Psoas muscle (tissue), 8 donors: ENCODE measurements at places on chromosomes 6 and 20. TPM values are rescaled to one million over a fixed set of nuclear protein-coding genes. Genes with fewer than 3 reads are reported as not detected.

DNA sequence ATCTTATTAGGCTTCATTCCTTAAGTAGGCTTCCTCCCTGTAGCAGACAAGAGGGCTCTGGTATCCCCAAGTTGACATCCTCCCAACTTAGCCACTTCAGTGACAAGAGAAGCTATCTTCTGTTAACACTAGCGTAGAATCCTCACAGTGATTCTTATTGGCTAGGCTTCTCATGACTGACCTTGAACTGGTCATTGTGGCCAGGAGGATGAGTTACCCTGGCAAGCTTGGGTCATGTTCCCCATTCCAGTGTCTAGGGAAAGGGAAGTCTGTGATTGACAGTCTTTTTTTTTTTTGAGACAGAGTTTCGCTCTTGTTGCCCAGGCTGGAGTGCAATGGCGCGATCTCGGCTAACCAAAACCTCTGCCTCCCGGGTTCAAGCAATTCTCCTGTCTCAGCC lies 7.1 kb downstream of the CDKAL1 start:
- no peak for DNase-seq

The SLC22A7 gene
- total RNA-seq: not detected

- no peak for DNase-seq
These were observed 55.2 kb upstream of the TBC1D7 start for GRCh38 chr6:13383328-13384163.

GRCh38 chr6:108764580-108764950 lies 83.7 kb upstream of the ARMC2 start:
- no peak for DNase-seq

The TBX18 gene
- 0.93 TPM for total RNA-seq

GRCh38 chr6:4814212-4814611 lies 38.0 kb downstream of the CDYL start:
- DNase-seq: no peak

DNA sequence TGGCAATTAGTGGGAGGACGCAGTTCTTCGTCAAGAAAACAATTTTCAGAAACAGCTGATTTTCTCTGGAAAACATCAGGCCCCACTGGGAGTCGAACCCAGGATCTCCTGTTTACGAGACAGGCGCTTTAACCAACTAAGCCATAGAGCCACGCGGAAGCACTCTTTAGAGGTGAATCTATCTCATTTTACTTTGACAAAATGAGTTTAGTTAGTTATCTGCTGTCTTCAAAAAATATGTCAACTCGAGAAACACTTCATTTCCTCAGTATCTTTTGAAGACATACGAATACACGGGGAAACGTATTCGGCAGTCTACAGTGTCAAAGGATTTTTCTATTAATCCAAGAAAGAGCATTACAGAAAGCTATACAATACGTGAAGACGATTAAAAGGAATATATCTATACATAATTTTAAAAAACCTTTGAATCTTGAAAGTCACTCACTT lies 26.7 kb downstream of the GPX6 start:
- DNase-seq: no peak

- no peak for DNase-seq
These were observed 91.1 kb upstream of the OPRM1 start for GRCh38 chr6:153947808-153948447.

- DNase-seq: no peak
These were observed 41.7 kb downstream of the CDK5RAP1 start for GRCh38 chr20:33359399-33360261.

The BACH2 gene
- total RNA-seq: 5.9 TPM

- DNase-seq: no peak
These were observed 98.6 kb upstream of the FAM83B start for GRCh38 chr6:54747955-54748354.

The COL10A1 gene
- not detected for total RNA-seq

DNA sequence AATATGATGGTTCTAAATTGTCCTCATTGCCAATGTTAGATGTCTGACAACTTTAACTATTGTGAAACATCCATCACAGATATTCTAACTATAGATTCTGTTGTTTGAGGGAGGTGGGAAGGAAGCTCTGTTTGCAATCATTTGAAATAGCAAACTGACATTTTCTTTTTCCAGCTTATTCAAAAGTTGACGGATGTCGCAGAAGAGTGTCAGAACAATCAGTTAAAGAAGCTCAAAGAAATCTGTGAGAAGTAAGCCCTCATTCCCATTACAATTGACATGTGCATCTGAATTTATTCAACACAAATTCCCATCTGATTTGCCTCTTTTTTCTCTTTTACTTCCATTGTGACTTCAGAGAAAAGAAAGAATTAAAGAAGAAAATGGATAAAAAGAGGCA lies 280.6 kb upstream of the PLCB4 start:
- DNase-seq: no peak

The CSNK2A1 gene
- total RNA-seq: 118 TPM

The ATP9A gene
- total RNA-seq: 20.6 TPM

DNA sequence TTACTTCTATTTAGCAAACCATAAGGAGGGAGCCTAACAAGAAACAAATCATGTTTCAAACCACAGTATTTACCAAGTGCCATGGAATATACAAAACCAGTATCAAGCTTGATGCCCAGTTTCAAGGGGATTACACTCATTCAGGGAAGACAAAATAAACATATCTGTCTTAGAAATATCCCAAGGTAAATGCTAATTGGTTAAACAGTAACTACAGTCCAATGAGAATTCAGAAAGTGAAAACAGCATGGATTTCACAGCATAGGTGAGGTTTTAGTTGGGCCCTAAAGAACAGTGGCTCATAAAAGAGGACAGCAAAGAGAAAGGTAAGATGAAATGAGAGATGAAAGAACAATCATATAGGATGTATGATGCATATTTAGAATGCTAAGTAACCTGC lies 110.3 kb downstream of the CHD6 start:
- DNase-seq: no peak

The HCRTR2 gene
- not detected for total RNA-seq

The AP5S1 gene
- 12.2 TPM for total RNA-seq

The GNAS-AS1 gene
- total RNA-seq: 0.26 TPM

The HLA-DQA2 gene
- 1.8 TPM for total RNA-seq

- no peak for DNase-seq
These were observed 36.9 kb downstream of the CEBPB start for GRCh38 chr20:50227506-50227905.

- peak; percentile 59 for DNase-seq
These were observed 31.4 kb downstream of the ACSS2 start for GRCh38 chr20:34907616-34908469.

- DNase-seq: no peak
These were observed 29.4 kb upstream of the ZBP1 start for GRCh38 chr20:57649617-57650015.

DNA sequence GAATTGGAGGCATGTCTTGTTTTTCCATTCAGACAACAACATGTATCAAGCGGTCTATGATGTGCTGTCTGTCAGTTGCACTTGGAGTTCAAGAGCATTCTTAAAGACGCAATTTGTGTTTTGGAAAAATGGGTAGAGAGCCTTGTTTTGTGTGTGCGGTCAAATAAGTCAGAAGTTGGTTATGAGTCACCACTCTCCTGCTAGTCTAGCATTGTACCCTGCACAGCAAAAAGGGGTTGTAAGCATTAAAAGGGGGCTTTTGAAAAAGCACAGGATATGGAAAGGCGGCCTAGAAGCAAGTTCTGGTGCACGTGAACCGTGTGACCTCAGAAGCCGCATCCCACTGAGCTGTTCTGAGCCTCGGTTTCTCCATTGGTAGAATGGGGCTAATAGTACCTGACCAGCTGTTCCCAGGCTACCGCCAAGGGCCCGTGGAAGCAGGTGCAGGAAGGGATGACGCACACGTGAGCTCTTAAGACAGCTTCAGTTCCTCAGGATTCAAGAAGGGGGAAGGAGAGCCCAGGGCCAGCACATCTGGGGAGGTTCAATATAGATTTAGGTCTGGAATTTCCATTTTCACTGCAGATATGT lies 61.6 kb upstream of the SNX9 start:
- DNase-seq: no peak

- DNase-seq: no peak
These were observed 146.8 kb downstream of the LAMA2 start for GRCh38 chr6:129029778-129030177.

GRCh38 chr6:45759472-45759810 lies 256.2 kb downstream of the CLIC5 start:
- no peak for DNase-seq

DNA sequence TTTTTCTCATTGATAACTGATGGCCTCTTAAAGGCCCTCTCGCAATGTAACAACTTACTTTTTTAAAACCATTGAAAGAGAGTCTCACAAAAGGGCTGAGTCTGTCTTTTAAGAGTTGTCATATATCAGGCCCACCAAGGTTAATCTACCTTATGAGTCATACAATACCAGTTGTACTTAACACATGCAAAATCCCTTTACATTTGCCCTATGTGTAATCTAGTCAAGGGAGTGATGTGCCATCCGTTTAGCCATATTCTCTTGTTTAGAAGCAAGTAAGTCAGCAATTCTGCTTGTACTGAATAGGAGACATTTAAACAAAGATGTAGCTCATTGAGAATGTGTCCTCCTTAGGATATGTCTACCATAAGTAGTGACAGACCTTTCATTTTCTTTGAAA lies 143.7 kb downstream of the TENT5A start:
- DNase-seq: no peak

The CAPN11 gene
- not detected for total RNA-seq

The EIF6 gene
- total RNA-seq: 65.5 TPM

- no peak for DNase-seq
These were observed 374.2 kb upstream of the FLRT3 start for GRCh38 chr20:14711652-14712051.

DNA sequence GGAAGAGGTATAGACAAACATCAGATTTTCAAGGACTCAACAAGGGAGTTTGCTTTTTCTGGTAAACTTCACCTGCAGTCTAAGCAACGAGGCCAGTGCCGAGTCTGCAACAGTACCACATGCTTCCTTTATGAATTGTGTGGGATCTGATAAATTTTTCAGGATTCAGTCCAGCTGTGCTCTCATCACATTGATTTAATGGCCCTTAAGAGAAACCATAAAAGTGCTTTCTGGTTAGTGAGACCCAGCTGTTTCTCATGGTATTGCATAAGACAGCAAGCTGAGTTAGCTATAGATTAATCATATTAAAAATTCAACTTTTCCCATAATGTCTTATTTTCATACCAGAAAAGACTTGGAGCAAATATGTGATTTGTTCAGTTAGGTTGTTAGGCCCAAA lies 291.4 kb downstream of the CENPW start:
- DNase-seq: no peak

- peak; percentile 37 for DNase-seq
These were observed 195.0 kb upstream of the CEP162 start for GRCh38 chr6:84422380-84422968.

GRCh38 chr6:21741221-21742109 lies 147.9 kb downstream of the SOX4 start:
- no peak for DNase-seq

GRCh38 chr6:39420300-39421265 lies 98.1 kb upstream of the KCNK16 start:
- DNase-seq: no peak

- DNase-seq: no peak
These were observed 6.0 kb downstream of the RFX6 start for GRCh38 chr6:116883005-116883404.

DNA sequence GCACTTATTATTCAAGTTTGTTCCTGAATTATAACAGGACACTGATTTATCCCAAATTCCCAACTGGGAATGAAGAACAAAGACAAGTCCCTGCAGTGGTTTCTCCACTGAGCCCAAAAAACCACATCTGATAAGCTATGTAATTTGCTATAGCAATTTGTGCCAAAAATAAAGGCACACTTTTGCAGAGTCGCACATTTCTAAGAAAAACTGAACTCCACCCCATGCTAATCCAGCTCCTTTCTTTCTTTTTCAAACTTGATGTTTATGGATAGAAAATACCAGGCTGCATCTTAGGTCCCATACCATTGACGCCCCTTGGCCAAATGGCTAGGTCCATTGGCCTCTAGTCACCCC lies 170.2 kb upstream of the CITED2 start:
- no peak for DNase-seq

DNA sequence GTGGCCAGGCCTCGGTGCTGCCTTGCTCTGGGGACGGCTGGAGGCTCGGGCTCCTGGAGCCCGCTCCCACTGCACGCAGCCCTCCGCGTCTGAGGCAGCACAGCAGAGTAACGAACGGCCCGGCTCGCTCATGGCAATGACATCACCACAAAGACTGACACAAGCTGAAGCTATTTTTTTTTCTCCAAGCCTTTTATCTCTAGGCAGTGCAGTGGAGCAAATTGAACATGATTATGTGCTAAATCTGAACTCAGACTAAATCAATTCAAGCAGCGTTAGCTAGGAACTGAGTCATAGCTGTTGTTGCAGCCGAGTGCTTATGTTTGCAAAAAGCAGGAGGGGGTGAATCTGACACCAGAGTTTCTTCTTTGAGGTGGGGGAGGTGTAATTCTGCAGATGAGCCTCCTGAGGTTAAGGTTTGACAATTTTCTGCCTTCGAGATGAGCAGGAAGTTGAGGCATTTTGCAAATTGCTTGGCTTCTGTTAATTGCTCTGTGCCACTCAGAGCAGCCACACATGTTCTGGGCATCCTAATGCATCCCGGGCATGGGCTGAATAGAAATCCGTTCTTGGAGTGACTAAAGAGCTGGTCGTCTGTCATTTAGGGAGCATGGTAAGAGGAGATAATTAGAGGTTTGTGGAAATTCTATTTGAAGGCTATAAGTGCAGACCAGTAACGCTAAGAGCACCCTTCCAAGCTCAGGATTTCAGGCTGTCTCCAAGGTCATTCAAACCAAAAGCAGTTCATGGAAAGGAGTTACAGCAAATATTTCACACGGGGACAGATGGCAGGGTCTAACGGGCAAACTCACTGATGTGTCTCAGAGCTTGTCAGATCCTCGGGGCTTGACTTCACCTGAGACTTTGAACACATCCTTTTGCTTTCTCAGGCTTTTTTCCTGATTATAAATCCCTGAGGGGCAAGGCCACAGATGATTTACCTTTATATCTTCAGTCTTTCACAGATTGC lies 155.1 kb upstream of the ENPP5 start:
- DNase-seq: peak; percentile 45

The WFDC12 gene
- not detected for total RNA-seq

GRCh38 chr20:13384132-13384531 lies 163.1 kb downstream of the ISM1 start:
- DNase-seq: no peak

DNA sequence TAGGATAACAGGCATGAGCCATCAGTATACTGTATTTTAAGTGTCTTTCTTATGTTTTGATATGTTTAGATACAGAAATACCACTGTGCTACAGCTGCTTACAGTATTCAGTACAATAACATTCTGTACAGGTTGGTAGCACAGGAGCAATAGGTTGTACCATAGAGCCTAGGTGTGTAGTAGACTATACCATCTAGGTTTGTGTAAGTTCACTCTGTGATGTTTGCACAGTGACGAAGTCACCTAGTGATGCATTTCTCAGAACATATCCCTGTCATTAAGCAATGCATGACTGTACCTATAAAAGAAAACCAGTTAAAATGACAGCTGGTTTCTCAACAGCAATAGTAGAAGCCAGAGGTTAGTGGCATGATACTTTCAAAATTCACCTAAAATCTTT lies 3.0 kb upstream of the ZBTB24 start:
- no peak for DNase-seq
